T-helper 9 cell (primary cell): ENCODE measurements at places on chromosomes 11 and 22.
A peak's percentile ranks its signal among the peaks of the same experiment; 100 is the strongest.

DNA sequence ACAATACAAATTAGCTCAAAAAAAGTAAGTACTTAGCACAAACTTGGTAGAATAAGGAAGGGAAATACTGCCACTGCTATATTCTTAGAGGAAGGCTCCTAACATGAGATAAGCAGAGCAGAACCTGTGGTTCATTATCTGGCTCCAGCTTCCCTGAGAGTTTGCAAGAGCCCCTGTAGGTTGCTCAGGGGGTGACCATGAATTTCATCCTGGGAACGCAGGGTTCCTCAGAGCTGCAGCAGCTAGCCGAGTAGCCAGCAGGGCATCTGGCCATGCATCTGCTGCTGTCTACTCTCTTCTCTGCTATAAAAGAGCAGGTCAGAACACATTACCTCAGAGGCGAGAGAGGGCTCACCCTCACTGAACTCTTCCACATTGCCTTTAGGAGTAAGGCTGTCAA lies 67.3 kb downstream of the TRPC6 start:
- no peak for DNase-seq

- peak; percentile 57 for DNase-seq
Measured at GRCh38 chr22:29245626-29246385, 22.0 kb downstream of the RHBDD3 start.

DNA sequence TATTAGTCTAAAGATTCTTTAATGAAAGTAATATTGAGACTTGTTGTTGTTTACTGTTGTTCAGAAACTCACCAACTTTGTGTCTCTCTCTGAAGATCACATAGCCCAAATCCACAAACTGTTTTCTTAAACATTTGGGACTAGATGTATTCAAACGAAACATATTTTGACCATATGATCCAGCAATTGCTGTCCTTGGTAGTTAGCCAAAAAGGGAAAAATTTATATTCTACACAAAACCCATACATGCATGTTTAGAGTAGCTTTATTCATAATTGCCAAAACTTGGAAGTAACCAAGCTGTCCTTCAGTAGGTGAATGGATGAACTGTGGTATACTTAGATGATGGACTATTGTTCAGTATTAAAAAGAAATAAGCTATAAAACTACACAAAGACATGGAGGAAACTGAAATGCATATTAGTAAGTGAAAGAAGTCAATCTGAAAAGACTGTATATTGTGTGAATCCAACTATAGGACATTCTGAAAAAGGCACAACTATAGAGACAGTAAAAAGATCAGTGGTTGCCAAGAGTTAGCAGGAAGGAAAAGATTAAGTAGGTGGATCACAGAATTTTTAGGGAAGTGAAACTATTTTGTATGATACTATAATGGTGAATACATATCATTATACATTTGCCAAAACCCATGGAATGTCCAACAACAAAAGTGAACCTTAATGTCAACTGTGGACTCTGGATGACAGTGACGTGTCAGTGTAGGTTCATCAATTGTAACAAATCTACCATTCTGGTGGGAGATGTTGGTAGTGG lies 442.9 kb downstream of the INSC start:
- DNase-seq = no peak

DNA sequence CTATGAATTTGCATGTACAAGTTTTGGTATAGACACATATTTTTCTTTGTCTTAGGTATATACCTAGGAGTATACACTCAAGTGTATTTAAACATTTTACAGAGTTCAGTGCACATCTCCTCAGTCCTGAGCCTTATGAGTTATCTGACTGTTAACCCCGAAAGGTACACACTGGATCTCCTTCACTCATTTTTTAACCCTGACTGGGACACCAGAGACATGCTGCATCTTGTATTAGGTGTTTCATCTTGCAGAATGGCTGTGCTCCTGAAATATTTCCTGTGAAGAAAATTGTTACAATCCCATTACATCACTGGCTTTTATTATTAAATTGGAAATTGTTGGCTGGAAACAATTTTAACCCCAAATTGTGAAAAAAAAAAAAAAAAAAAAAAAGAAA lies 15.3 kb downstream of the PARVA start:
- DNase-seq = no peak

DNA sequence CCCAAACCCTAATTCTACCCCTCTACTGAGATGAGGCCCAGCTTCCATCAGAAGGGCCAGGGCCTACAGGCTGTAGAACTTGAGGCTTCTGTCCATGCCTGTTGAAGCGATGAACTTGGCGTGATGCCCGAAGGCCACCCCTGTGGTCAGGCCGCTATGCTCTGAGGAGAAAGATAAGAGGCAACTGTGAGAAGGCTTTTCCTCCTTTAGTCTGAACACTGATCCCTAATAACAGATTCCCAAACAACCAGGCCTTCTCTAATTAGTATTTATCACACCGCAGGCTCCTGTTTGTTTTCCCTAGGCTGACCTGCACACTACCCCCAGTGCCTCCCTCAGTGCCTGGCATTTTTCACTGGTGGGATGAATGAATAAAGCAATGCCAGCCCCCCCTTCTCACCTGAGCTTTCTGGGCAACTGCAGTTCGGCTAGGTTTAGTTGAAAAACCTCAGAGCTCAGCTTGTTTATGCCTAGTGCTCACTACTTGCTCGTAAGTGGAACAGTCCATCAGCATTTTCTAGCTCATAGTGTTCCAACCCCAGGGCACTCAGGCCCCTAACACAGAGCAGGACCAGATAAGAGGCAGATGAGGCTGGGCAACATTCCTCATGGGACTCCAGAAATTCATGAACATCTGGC lies 15.2 kb downstream of the PRPF19 start:
- no peak for DNase-seq

DNA sequence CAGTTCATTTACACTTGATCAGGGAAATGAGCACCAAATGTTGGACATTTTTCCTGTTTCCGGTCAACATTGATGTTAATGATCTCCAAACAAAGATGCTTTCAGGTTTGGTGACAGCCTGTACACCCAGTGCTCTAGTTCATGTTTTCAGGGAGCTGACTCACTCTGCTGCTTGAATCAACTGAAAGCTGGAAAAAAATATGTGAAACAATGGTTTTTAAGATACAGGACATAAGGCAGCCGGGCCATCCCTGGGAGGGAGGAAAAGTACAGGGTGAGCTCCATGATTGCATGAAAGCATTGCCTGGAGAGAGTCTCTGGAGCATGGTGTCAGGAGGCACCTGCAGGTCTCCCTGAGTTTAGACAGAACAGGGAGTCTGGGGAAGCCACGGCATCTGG lies 259.6 kb downstream of the TBC1D22A start:
- no peak for DNase-seq

- DNase-seq = no peak
Measured at GRCh38 chr22:38510416-38510970, 4.4 kb upstream of the DDX17 start.

GRCh38 chr11:67435031-67435726 lies 2.3 kb downstream of the PTPRCAP start:
- no peak for DNase-seq
